ENCODE measurements at places on chromosomes 6 and 20.

GRCh38 chr20:40630713-40631112, 58.3 kb downstream of the MAFB start:
- no peak for DNase-seq

DNA sequence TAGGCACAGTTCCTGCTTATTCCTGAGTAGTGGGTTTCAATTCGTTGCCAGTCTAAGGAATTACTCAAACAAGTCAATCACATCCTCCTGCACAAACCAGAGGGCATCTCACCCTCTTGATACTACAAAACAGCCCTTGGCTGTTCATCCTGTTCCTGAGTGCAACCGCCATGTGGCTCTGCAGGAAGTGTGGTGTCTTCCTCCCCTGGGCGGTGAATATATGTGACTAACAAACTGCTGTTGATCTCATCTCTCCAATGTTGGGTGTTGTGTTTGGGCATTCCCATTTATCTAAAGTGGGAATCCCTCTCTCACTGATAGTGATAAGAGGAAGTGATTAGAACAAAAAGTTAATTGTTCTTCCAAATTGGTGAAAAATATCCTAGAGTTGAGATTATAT, 163.0 kb downstream of the TBX18 start:
- DNase-seq = no peak

DNA sequence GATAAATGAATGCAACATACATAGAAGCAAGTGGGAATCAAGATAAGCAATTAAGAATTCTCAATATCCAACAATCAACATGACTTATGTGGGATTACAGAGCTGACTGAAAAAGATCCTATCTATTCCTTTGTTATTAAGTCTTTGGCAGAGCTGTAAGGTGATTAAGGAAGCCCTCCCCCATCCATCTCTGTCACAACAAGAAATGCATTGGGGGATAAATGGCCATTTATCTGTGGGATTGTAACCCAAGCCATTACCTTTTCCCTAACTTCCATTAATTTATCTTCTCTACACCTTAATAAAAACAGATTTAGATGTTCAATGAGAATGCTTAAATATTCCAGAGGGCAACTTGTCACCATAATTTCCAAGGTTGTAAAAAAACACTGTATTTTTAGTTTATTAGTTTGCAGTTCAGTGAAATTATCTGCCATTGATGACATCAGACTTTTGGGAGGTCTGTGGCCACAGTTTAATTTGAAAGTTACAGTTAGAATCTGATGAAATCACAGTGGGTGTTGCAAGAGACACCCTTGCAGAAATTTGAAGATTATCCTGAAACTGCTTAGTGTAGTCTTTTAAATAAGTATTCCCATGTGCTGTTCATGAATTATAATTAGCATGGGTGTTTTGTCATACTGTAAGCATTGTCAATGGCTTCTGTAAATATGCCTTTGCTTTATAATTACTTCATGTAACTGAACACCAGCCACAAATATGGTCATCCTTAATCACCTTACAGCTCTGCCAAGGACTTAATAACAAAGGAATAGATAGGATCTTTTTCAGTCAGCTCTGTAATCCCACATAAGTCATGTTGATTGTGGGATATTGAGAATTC, 49.4 kb upstream of the FYN start:
- no peak for DNase-seq

DNA sequence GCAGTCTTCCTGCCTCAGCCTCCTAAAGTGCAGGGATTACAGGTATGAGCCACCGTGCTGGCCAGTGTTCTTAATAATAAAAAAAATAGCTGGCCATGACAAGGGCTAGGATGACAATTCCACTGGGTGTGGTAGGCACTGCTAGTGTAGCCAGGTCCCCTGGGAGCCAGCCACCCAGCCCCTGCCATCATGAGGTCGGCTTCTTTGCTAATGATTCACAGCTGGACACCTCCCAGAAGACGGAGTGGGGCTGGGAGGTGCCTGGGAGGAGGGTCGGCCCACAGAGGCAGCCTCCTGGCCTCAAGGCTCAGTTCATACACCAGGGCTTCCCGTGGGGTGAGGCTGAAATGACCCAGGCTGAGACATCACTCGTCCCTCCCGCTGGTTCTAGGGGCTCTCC, 230.4 kb downstream of the TAF4 start:
- no peak for DNase-seq

DNA sequence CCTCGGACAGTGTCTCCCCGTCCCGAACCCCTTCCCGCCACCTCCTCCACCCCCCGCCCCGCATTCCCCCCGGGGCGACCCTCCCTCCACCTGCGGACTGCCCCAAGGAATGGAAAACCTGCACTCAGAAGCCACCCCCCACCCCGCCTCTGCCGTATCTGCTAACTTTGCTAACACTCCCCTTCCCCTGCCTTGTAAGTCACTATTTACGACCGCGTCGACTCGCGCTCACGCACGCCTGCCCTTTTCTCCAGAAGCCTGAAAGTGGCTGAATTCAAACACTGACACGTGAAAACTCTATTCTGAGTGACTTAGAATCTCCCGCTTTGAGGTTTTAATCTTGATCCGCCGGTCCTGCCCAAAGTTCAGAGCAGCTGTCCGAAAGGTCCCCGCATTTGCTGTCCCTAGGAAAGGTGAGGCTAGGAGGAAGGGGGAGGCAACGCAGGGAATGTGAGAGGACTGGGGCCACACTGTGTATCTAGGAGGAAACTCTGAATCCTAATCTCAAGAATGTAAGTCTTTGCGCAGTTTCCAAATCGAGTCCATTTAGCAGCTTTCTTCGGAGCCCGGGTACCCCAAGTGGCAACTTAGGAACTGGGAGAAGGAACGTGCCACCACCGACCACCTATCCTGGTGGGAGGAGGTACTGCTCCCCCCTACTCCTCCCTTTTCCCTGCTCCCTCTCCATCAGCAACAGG, 9.3 kb upstream of the POU3F2 start:
- DNase-seq = no peak

- no peak for DNase-seq
These were observed 57.6 kb downstream of the NUDT3 start for GRCh38 chr6:34334796-34335416.

GRCh38 chr6:153758516-153758915, 280.5 kb upstream of the OPRM1 start:
- DNase-seq = no peak

GRCh38 chr6:4402477-4402976, 267.2 kb upstream of the ECI2 start:
- no peak for DNase-seq

DNA sequence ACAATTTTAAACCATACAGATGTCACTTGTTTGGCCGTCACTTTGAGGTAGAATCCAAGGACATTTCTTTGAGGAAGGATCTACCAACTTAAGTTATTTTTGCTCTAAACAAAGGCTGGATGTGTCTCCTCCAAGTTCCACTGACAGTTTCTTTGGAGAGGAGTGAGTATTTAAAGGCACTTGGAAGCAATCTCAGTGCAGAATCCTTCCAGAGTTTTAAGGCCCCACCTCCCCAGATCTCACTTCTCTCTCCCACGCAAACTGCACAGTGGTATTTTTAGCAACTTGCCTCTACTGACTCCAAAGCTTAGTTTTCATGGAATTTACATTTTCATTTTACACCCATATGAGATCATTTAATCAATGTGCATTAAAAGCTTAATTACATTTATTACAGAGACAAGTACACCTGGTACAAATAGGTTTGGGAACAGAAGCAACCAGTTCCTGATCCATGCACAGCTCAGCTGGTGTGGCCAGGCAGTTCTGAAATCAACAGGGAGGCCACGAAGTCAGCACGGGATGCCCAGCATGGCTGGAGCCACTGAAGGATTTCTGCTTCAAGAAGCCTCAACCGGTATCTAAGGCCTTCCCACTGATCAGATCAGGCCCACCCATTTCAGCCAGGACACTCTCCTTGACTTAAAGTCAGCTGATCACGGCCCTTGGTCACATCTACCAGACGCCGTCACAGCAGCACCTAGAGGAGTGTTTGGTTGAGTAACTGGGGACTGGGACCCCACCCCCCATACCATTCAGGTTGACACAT, 109.8 kb downstream of the SYCP2 start:
- DNase-seq = no peak

GRCh38 chr6:46746696-46747095, at the start of gene ANKRD66:
Gene ANKRD66 (plus strand): TSS chr6:46746933. CDS start chr6:46751949, 5,016 bp downstream.
- no peak for DNase-seq

DNA sequence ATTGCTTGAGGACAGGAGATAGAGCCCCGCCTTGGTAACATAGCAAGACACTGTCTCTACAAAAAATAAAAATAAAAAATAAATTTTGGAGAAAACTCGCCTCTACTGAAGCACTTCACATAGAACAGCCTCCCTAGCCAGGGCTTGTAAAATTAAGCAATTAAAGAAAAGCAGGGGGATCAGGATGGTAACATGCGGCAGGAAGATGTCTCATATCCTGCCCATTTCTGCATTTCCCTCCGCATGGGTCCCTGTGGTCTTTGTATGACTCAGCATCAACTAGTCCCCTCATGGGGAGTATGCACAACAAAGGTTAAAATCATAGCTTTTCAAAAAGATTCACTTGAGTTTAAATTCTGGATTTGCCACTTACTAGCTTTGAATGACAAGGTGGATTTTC, 379.0 kb downstream of the EPHA7 start:
- no peak for DNase-seq

DNA sequence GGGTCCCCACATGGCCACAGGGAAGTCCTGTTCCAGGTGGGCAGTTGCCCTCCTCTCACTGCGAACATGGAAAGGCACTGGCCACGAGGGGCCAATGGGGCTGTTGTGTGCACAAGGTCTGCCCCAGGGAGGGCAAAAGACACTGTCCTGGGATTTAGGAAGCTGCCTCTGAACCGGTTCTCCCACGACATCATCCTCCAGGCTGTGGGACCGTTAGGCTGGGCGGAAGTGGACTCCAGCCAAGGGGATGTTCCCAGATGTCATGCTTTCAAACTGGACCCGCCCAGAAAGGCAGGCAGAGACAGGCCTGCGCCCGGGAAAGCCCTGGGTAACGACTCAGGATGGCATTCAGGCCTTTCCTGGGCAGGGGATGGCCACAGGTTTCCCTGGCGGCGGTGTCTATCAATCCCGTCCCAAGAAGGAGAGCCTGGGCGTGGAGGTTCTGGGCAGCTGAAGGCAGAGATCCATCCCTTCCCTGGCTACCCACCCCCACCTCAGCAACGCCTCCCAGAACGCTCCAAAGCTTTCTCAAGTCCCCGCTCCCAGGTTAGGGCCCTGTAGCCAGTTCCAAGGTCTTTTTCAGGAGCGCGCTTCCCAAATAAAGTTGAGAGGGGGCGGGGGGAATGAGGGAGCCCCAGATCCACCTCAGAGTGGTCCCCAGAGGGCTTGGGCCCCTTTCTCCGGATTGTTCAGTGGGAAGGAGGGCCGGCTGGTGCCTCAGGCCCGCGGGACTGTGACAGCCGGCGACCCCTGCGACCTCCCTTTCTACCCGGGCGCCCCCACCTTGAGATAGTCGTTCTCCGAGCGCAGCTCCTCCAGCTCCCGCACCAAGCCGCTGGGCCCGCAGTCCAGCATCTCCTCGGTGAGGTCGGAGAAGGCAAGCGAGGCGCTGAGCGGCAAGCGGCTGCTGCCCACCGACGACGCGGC, 13.8 kb upstream of the TLDC2 start:
- DNase-seq = peak; percentile 76

- no peak for DNase-seq
These were observed 86.0 kb downstream of the AFG1L start for GRCh38 chr6:108380876-108381275.

- no peak for DNase-seq
These were observed 16.8 kb upstream of the RALY start for GRCh38 chr20:33976959-33977358.

GRCh38 chr20:51583499-51583898, 41.0 kb upstream of the NFATC2 start:
- no peak for DNase-seq

DNA sequence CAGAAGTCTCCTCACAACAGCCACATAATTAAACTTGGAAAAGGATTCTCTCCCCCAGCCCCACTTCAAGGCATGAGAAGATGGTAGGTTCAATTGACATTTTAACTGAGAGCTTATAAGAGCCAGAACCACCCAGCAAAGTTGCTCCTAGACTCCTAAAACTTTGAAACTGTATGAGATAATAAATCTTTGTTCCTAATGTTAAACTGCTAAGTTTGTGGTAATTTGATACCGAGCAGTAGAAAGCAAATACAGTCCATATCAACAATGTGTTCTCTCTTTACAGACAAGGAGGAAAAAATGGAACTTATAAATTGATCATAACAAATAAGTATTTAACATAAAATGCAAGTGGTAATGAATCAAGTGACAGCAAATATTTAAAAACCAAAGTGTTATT, 831.8 kb downstream of the MAFB start:
- no peak for DNase-seq

Data from upper lobe of right lung (tissue), 1 donor.